ENCODE measurements at places on chromosomes 12 and 14. TPM values are rescaled to one million over a fixed set of nuclear protein-coding genes. Genes with fewer than 3 reads are reported as not detected.

DNA sequence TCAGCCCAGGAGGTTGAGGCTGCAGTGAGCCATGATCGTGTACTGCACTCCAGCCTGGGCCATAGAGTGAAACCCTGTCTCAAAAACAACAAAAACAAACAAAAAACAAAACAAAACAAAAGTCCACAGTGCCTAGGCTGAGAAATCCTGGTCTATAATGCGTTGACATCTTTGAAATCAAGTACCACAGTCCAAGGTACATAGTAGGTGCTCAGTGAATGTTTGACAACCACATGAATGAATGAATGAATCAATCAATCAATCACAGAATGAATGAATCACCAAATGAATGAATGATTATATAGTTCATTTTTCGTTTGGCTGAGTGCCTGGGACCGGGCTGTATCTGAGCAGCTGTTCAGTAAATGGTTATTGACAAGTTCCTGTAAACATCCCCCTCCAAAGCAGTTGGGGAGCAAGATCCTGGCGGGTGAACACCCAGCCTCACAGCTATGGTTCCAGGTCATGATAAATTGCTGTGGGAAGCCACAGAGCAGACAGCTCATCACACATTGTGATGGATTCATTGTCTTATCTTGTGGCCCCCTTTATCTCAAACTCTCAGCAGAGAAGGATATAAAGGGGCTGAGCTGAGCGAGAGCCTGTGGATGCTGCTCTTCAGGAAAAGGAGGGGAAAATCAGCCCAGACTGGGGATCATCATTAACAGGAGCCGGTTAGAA, 30.4 kb upstream of the IFT81 start:
- no peak overlapping the region for H3K27ac ChIP-seq
- no peaks in the 10 kb centered on the region for H3K27me3 ChIP-seq
- H3K4me3 ChIP-seq = no peak overlapping the region

SPX gene
- polyA plus RNA-seq = 0.28 TPM

- H3K27me3 ChIP-seq = no peaks in the 10 kb centered on the region
- H3K4me1 ChIP-seq = no peaks in the 10 kb centered on the region
- no peak overlapping the region for H3K4me3 ChIP-seq
- H3K27ac ChIP-seq = no peak overlapping the region
Measured at GRCh38 chr14:51079085-51079484, 15.8 kb downstream of the TRIM9 start.

- H3K27ac ChIP-seq = no peak overlapping the region
- H3K4me1 ChIP-seq = peaks cover 4% of the 10 kb centered on the region
- no peaks in the 10 kb centered on the region for H3K36me3 ChIP-seq
- no peak for DNase-seq
- H3K4me3 ChIP-seq = no peak overlapping the region
Measured at GRCh38 chr14:90379106-90379505, 17.7 kb upstream of the CALM1 start.

ACSS3 gene
- 0.54 TPM for polyA plus RNA-seq
